ENCODE measurements at places on chromosomes 2 and 18.

GRCh38 chr2:74043345-74044329 lies 58.9 kb downstream of the TET3 start:
- DNase-seq, result no peak

- DNase-seq, result no peak
Observed at GRCh38 chr18:47163241-47163640, 12.9 kb downstream of the IER3IP1 start.

DNA sequence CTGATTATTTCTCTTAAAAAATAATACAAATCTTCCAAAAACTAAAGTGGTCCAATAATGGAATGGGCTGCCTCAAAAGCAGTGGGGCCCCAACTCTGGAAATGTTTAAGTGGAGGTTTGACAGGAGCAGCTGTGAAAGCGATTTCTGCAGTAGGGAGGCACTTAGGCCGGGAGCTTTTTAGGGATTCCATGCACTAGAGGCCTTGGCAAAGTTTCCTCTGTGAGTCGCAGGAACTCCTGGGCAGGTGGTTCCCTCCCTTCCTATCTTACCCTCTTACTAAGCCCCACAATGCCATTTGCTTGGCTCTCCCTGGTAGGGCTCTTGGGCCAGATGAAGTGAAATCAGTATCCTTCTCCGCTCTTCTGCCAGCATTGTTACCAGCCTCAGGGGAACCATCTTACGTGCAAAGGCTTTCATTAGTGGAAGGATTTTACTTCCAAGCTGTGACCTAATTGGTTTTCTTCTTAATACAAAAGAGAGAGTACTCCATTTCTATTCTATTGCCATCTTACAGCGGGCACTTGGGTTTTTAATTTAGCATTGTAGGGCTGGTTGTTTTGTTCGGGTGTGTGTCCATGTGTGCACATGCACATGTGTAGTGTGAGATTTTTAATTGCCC lies 34.3 kb upstream of the C18orf32 start:
- DNase-seq, result no peak

- DNase-seq, result no peak
Observed at GRCh38 chr18:7904529-7904928, 337.4 kb downstream of the PTPRM start.

- DNase-seq, result no peak
Observed at GRCh38 chr2:66489436-66489835, 54.5 kb downstream of the MEIS1 start.

DNA sequence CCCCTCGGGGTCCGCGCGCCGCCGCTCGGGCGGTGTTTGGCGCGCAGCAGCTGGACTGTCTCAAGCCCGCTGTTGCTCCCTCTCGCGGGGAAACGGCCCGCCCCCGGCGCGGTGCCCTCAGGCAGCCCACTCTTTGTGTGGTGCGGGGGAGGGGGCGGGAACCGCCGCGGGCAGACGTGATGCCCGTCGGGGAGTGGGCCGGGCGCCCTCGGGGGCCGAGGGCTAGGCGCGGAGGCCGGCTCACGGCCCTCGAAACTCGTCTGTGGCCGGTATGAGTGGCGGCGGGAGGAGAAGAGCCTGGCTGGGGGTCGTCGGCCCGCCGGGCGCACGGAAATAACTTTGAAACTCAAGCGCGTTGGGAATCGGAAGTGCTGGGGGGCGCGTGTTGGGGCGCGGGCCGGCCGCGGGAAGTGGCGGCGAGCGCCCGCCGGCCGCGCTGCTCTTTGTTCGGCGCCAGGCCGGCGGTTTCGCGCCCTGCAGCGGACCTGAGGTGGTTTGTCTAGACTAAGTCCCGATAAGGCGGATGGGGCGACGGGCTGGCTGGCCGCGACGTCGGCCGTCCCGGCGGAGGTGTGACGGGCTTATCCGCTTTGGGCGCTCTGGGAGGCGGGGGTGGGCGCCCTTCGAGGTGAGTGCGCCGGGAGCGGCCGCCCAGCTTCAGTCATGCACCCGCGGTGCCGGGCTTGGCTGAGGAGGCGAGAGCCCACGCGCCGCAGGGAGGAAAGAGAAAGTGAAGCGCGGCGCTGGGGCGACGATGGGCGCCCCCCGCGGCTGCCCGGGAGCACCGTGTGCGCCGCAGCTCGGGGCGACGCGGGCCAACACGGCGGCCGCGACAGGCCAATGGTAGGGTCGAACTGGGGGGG lies 679 bp downstream of the PTMA start:
- DNase-seq, result no peak

DNA sequence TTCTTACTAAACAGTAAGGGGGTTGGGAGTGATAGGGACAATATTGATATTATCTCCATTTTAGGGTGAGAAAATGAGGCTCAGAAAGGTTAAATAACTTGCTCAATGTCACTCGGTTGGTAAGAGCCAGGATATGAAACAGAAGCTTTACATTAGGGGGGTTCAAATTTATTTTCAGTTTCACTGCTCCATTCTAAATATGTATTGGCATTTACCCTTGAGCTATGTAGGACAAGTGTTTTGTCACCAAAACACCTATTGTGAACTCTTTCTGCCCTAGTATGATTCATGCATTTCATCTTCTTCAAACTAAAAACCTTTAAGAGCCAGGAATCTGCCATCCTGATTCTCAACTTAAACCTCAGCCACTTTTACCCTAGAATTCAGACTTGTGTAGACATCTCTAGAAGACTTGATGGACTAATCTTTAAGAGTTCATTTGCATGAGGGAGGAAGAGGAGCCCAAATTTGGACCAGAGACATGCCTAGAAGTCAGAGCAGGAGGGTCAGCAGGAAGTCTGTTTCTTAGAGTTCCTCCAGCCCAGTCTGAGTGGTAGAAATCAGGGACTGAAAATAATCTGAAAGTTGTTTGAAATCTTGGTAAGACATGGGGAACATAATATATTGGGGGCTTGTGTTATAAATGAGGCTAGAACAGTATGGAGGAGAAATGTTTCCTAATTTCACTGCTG lies 129.4 kb upstream of the ATP5MC3 start:
- no peak for DNase-seq

DNA sequence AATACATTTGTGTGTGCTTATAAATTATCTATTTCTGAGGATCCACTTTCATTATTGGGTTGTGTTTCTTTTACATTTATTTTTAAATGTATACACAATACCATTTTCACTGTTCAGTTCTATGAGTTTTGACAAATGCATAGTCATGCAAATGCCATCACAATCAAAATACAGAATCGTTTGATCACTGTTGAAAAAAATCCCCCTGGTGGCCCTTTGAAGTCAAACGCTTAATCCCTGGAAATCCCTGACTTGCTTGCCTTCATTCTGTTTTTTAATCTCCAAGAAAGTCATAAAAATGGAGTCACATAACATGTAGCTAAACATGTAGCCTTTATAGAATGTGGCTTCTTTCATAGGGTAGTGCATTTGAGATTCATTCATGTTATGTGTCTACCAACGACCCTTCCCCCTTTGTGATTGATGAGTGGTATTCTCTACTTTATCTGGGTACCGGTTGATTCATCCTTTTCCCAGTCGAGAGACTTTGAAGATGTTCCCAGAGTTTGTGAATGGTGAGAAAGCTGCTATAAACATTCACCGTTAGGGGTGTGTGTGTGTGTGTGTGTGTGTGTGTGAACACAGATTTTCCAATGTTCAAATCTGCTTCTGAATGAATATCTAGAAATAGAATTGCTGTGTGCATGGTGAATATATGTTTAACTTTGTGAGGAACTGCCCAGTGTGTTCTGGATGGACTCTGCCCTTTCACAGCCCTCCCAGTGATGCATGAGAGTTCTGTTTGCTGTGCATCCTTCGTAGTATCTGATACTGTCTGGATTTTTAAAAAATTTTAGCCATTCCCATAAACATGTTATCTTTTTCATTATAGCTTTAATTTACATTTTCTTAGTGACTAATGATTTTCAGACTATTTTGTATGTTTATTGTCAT lies 173.6 kb downstream of the GALR1 start:
- DNase-seq, result no peak

DNA sequence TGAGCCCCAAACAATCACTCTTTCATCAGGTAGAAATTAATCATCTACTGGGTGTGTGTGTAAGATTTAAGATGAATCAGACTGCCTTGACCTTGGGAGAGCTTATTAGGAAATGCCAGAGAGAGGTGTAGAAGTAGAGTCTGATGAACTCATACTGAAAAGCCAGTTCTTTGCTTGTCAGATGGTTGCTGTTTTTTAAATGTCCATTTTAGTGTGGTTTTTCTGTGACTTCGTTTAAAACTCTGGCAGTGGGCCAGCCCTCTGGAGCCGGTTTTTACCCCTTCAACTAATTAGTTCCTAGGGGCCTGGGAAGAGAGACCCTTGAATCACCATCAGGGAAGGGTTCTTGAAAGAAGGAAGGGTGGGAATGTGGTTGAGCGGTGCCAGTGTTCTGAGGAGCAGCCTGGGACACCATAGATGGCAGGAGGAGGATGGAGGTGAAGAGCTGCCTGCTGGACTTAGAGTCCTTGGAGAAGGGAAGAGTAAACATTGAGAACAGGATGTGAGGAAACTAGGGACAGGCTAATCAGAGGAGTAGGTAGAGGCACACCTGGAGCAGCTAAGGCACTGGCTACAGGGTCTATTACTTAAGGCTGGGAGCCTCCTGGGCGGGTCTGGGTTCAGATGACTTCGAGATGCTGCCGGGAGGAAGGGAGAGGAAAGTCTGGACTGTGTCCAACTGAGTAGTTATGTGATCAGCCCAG lies 66.1 kb downstream of the LRRFIP1 start:
- DNase-seq, result no peak

DNA sequence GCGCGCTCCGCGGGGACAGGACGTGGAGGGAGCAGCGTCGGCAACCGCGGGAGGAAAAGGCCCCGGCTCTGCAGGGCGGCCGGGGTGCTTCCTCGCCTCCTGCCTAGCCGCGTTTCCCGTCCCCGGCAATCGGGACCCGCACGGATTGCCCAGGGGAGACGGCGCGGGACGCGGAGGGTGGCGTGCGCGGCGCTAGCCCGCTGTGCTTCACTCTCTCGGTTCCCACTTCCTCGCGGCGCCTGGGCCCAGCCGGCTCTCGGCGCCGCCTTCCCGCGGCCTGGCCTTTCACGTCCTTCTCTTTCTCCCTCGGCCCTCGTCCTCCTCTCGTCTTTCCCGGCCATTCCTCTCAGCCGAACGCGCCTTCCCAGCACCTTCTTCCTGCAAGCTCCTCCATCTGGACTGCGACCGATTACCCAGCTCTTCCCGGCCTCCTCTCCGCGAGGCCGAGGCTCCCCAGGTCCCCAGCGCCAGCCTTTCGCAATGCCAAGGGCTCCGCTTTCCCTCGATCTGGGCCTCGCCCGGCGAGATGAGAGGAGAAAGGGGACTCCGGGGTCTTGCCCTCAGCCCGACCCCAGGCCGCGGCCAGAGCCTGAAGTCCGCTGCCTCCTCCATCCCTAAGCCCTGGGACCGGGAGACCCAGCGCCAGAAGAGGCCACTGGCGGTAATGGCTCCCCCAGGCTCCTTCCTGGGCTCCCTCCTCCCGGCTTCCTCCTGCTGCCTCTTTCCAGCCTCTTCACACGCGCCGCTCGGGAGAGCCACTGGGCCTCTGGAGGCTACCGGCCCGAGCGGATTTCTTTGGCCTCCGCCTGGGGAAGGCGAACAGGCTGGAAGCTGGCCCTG lies 34.3 kb upstream of the ATP6V1B1 start:
- no peak for DNase-seq

GRCh38 chr2:188291617-188292347 lies at the start of gene GULP1:
Gene GULP1 (plus strand): TSS chr2:188291874. CDS start chr2:188477703, 185,829 bp downstream.
- DNase-seq, result no peak

DNA sequence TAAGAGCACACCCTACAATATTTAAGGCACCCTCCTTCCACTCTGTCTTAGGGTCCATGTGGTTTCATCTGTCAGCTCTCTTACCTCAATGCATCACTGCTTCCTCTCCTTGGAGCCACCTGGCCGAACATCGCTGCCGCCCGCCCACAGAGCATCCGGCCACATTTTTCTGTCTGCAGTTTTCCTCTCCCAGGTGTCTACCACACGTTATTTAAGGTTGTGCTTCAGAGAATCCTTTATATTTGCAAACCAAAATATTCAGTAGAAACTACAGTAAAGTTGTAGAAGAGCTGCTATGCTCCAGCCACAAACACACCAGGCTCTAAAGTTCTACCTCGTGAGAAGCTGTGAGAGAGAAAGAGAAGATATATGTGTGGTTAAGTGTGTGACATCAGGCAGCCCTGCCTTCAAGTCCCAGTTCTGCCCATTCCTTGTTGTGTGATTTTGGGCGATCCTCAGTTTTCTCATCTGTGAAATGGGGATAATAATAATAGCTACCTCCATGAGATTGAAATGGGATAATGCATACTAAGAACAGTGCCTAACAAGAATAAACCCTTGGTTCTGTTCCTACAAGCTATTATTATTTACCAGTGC lies 4.9 kb upstream of the STK17B start:
- DNase-seq, result no peak

DNA sequence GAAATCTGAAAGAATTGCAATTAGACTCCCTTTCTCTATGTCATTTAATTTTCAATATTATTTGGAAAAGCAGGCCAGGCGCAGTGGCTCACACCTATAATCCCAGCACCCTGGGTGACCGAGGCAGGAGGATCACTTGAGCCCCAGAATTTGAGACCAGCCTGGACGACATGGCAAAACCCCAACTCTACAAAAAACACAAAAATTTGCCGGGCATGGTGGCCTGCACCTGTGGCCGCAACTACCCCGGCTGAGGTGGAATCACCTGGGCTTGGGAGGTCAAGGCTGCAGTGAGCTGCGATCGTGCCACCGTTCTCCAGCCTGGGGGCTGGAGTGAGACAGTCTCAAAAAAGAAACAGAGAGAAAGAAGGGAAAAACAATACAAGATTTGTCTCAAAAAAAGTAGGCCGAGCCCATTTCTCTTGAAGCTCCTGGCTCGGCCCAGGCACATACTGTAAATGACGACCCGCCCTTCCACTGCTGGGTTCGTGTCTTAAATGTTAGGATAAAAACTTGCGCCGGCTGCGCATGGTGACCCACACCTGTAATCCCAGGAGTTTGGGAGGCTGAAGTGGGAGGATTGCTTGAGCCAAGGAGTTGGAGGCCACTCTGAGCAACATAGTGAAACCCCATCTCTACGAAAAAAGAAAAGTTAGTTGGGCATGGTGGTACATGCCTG lies 31.1 kb upstream of the GPC1 start:
- no peak for DNase-seq

- no peak for DNase-seq
Observed at GRCh38 chr2:158733430-158733755, 61.7 kb upstream of the DAPL1 start.

GRCh38 chr2:15803543-15804245 lies 136.7 kb upstream of the MYCN start:
- DNase-seq, result no peak

GRCh38 chr2:232318169-232318855 lies 60.2 kb upstream of the ALPP start:
- no peak for DNase-seq

DNA sequence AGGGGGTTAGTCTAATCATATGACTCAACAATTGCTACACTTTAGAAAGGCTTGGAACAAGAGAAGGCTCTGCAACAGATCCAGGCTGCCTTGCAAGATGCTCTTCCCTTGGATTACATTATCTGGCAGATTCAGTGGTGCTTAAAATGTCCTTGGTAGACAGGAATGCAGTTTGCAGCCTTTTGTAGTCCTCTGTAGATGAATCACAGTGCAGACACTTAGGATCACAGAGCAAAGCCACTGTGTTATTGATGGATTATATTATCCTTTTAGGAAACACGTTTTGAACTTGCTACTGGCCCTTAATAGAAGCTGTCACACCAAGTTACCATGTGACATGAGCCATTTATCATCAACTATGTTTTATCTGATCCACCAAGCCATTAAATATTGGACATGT lies 152.2 kb downstream of the CBLN2 start:
- DNase-seq, result no peak

- DNase-seq, result no peak
Observed at GRCh38 chr2:43389581-43390466, 163.4 kb upstream of the ZFP36L2 start.

Measured in retinal pigment epithelial cell (primary cell).